ENCODE measurements at places on chromosomes 1 and 21.

GRCh38 chr1:167333703-167334102 lies 113.0 kb downstream of the POU2F1 start:
- DNase-seq, result no peak

DNA sequence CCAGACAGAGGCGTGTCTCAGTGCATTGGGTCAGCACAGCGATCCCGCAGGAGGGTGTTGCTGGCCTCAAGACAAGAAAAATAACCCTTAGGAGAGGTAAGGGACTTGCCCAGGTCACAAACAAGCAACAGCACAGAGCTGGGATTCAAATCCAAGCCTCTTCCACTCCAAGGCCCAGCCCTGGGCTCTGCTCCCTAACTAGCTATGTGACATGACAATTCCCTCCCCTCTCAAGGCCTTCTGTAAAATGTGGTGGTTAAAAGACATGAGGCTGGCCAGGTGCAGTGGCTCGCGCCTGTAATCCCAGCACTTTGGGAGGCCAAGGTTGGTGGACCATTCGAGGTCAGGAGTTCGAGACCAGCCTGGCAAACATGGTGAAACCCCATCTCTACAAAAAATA lies 28.1 kb upstream of the LAPTM5 start:
- DNase-seq, result no peak

DNA sequence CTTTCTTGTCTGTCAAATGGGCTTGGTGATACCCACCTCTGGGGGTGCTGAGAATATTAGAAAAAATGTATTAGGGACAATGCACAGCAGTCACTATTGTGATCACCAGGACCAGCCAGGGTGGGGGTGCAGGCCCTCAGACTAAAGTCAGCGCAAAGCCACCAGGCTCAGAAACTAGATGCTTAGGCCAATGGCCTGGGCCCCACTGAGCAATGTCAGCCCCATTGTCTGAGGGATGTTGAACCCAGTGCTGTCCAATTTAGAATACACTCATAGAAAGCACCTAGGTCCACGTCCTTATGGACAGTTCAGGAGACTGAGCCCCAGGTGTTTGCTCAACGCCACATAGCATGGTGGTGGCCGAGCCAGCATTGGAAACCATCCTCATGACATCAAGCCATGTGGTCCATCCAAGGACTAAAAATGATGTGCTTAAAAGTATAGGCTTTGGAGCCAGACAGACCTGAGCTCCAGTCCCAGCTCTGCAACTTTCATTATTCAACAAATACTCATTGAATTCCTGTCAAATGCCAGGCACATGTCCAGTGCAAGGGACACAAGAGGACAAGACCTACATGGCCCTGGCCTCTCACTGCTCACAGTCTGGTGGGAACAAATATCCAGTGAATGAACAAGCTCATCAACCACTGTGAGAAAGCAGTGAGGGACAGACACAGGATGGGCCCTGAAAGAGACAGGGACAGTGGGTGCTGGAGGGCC lies 273.8 kb downstream of the MATN1 start:
- no peak for DNase-seq

DNA sequence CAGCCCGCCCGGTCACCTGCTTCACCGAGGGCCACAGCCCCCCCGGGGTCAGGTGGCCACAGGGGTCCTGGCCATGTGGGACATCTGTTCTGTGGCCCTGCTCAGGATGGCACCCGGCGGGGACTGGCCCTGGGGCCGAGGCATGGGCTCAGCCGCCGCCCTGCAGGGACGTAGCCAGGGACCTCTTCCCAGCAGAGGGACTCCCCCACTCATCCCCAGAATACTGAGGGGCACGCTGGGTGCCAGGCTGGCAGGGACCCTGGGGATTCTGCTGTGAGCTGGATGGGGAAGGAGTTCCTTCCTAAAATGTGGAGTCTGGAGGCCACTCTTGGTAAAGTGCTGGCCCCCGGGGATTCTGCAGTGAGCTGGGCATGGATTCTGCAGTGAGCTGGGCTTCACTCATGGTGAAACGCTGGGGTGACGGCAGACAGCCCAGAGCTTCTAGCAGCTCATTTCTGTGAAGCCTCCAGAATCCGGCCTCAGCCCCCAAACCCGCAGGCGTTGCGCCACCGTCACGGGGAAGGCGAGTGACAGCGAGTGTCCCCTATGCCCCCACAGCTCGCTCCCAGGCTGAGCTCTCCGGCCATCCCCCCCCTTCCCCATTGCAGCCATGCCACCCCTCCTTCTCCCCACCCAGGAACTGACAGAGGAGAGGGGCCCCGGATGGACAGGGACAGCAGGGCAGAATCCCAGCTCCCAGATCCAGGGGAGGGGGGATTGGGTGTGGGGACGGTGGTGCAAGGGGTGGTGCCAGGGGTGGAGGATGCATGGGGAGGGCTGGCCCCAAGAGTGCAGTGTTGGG lies 1.4 kb downstream of the ITGB2 start:
- DNase-seq, result no peak

DNA sequence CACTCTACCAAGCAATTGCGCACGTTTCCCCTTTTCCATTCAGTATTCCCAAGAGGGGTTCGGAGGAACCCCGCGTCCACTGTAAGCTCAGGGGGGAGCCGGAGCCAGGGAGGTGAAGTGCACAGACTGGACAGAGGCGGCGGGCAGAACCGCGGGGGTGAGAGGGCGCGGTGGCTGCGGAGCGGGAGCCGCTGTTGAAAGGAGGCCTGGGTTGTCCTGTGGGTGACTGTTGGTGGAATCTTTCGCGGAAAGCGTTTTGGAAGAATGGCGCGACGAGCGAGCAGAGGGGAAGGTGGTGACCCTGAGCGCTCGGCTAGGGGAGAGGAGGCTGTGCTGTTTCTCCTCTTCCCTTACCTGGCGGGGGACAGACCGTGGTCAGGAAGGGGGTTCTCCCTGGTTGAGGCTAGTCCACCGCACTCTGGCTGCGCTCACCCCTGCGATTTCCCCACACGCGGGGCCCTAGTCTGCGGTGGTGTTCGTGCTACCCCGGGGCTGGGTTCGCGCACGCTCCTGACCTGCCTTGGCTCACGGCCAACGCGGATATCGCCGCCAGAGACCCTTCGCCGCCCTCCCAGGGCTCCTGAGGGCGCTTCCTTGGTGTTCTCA lies 92.8 kb downstream of the PRKAB2 start:
- DNase-seq, result no peak

GRCh38 chr21:20537130-20537529 lies 461.1 kb upstream of the NCAM2 start:
- DNase-seq, result no peak
